ENCODE measurements at places on chromosomes 11 and 22. TPM values are rescaled to one million over a fixed set of nuclear protein-coding genes. Genes with fewer than 3 reads are reported as not detected.

TEX12 gene
- not detected for total RNA-seq

DNA sequence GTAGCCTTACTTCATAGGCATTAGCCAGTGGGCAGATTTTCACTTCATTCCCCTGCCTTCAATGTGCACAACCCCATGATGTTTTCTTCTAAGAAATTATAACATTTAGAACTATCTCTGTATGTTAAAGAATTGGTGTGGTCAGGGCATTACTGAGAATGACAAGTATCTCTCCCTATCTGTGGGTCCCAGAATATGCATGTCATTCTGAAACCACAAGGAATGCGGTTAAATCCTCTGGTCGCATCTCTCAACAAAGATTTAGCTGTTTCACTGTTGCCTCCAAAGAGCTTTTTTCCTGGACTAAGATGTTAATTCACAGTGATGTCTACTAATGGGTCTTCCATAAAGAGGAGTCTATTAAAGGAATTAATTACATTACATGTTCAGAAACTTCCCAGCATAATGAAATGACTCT is 62.7 kb downstream of the LIF start:
- DNase-seq, result no peak

SPON1 gene
- total RNA-seq, result 4.5 TPM

GRCh38 chr22:45290410-45290936 is 5.7 kb downstream of the UPK3A start:
- DNase-seq, result no peak

CREB3L1 gene
- total RNA-seq, result 15.5 TPM

DNA sequence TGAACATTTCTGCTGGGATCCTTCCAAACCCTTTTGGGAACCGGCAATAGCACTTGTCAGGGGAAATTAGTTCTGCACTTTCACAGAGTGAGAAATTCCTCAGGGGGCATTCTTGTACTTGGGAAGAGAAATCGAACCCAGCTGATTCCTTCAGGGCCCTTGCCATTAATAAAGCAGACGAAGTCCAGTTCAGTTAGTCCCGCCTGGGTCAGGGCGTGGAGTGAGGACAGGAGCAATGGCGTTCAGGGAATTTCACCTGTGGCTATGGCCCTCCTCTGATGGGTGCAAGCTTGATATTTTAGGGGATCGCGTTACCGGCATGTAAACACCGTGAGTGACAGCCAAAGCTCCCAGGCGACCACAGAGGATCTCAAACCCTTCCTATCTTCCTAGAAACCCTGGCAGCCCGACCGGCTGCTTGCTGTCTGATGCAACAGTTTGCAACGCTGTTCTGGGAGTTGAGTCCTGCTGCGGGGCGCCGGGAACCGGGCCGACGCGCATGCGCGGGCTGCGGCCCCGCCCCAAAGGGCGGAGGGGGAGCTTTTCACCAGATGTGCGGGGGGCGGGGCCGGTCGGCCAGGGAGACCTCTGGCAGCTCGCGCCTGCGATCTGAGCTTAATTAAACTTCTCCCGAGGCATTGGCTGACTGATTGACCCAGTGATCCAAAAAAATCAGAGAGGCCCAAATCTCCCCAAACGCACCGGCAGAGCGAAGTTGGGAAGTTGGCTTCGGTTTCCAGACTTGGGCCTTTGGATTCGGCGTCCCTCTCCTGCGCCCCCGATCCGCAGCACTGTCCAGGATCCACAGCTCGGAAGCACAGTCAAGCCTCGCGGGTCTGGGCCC is 34.3 kb upstream of the CREB3L1 start:
- peak; percentile 94 for DNase-seq

GRCh38 chr11:79081471-79082031 is 359.3 kb downstream of the TENM4 start:
- no peak for DNase-seq

DNA sequence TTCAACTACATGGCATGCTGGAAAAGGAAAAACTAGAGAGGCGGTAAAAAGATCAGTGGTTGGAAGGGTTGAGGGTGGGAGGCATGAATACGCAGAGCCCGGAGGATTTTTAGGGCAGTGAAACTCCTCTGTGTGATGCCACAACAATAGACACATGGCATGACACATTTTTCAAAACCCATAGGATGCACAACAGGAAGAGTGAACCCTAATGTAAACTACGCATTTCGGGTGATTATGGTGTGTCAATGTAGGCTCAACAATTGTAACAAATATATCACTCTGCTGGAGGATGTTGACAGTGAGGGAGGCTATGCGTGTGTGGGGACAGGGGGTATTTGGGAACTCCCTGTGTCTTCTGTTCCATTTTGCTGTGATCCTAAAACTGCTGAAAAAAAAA is 15.7 kb upstream of the FAM83F start:
- no peak for DNase-seq

DNA sequence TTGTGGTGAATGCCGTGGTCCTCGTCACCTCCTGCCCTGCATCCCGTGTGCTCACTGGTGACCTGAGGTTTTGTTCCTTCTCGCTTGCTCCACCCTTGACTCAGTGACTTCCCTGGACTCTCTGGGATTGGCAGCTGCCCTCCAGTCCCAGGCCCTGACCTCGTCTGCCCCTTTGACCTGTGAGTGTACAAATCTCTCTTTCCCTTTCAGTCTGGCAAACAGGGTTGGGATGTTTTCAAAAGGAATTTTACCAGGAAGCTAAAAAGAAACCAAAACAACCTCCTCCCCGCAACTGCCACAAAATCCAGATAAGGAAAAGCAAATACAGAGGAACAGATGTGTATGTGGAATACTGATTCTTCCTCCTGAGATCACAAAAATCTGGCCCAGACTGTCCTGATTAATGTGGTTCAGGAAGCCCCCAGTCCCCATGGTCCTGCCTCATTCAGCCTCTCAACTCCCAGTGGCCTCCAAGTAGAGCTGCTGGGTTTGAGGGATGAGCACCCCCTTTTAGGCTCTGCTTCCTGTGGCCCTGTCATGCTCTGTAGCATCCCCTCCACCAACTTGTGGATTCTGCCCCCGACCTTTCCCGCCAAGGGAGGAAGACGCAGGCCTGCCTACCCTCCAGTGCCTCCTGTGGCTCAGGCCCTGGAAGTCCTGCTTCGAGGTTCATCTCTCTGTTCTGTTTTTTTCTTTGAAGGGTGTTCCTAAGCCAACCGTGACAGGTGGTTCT is 15.2 kb downstream of the ROBO4 start:
- no peak for DNase-seq

MMP27 gene
- not detected for total RNA-seq

GRCh38 chr11:112388496-112388895 is 127.8 kb upstream of the PLET1 start:
- no peak for DNase-seq

BUD13 gene
- total RNA-seq, result 7.5 TPM

DNA sequence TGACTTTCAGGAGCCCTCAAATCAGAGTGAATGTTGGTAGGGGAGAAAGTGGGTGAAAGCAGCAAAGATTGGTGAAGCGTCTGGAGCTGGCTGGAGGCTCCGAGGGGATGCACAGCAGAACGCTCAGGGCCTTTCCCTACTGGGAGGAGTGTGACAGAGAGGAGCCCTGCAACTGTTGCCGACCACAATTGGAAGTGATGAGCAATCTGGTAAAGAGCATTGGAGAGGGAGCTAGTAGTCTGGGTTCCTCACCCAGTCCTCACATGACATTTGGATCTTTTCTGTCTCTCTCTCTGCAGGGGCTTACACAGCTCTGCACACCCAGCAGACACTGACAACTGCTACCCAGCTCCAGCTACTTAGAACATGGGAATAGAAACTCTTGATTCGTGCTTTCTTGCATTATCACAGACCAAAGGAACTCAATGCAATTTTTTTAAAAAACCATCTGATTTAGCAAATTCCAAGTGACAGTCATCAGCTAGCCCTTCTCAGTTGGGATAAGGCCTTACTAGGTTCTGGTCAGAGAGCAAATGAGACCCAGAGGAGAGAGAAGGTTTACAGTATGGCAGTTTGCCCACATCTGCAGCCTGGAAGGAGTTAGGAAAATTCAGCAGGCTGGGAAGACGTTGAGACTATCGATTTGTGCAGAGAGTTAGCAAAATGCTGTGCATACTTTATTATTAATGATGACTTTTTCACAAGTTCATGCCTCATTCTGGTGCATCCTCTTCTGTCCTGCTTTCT is 278.0 kb upstream of the PLET1 start:
- no peak for DNase-seq

DNA sequence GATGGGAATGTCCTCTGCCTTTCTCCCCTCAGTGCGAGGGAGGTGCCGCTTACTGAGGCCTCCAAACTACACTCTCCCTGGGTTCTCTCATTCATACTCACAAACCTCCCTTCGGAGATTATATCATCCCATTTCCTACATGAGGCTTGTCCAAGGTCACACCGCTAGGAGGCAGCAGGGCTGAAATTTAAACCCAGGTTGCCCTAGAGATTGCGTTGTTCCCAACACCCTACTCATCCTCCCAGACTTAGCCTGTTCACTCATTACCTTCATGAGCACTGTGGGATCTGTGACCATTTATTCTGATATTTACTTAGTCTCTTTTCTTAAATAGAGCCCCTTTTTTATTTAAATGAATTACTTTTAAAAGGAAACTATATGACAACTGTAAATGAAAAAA is 31.1 kb downstream of the SDHAF2 start:
- no peak for DNase-seq

DNA sequence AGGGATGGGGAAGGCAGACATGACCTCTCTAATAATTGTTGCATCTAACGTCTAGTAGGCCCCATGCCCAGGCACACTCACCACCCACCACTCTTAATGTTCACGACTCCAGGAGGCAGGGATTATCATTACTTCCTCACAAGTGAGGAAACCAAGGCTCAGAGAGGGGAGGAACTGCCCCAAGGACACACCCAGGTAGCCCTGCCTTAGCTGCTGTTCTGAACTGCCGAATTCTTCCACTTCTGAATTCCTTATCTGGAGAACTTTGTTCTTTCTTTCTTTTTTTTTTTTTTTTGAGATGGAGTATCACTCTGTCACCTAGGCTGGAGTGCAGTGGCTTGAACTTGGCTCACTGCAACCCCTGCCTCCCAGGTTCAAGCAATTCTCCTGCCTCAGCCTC is 16.7 kb downstream of the SLCO2B1 start:
- no peak for DNase-seq

DNA sequence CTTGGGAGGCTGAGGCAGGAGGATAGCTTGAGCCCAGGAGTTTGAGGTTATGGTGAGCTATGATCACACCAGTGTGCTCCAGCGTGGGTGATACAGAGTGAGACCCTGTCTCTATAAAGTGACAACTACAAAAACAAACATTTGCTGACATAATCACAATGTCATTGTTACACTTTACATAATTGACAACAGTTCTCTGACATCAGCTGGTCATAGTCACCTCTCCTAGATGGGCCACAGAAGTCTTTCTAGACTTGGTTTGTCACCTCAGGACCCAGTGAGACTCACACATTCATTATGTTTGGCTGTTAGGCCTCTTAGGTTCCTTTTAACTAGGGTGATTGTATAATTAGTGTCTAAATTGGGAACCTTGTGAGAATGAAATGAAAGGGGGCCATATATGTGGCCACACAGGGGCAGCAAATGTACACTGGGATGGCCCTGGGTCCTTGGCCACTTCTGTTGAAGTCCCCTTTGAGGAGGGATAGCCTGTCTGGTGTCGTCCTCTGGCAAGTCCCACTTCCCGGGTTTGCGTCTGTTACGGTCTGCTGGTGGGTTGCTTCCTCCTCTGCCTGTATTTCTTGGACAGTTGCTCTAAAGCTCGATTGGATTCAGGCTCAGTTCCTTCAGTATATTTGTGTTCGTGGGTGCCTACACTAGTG is 5.8 kb upstream of the PPIL2 start:
- no peak for DNase-seq

DNA sequence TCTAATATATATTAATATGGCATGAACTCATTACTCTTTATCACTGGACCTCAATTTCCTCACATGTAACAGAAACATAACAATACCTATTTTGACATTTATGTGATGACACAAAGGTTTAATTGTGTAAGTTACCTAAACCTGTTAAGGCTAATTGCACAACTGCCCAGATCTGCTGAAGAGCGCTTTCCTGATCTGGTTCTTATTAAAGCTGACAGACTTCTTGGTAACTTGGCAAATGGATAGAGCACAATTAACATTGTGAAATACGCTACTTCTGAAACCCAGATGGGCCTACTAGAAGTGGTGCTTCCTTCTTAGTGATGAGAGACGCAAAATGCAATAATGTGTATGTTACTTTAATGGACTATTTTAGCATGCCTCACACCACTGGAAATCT is 1767.2 kb upstream of the RAG2 start:
- no peak for DNase-seq

DNA sequence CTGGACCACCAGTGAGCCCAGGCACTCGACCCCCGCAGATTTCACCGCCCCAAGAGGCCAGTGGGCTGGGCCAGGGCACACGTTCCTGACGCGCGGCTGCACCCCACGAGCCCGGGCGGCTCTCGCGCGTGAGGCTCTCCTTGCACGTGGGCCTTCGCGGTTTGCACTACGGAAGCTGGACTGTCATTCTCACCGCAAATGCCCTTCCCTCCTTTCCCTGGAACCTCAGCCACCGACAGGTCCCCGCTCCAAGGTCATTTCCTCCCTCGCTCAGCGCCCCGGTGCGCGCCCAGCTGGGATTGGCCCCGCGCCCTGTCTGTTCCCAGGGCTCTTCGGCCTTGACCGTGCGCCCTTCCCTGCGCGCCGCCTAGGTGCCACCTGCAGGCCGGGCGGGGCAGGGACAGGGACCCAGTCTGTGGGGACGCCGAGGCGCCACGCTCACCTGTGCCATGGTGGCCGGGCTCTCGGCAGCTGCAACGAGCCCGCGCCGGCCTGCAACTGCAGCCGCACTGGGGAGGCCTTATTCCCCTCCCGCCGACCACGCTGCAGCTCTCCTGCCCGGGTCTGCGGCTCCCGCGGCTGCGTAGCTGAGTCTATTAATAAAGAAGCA is 2.1 kb upstream of the CPT1A start:
- peak; percentile 89 for DNase-seq

- DNase-seq, result no peak
These were observed 101.9 kb downstream of the GGTLC2 start for GRCh38 chr22:22746061-22746962.

POU2F3 gene
- not detected for total RNA-seq

DNA sequence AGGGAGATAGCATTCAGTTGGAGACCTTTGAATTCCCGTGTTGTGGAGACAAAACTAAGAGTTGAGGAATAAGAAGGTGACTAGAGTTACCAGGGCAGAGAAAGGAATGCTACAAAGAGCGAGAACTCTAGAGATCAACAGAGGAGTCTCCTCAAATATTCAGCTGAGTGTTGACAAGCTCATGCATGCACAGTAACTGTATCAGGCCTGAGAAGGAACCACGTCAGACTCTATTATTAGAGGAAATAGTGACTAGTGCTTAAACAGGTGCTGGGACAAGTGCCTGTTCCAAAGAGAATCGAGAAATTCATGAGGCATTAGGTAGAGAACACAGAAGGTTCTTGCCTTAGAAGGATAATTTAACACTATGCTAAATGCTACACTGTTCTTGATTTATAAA is 333.8 kb upstream of the CHORDC1 start:
- no peak for DNase-seq

DNA sequence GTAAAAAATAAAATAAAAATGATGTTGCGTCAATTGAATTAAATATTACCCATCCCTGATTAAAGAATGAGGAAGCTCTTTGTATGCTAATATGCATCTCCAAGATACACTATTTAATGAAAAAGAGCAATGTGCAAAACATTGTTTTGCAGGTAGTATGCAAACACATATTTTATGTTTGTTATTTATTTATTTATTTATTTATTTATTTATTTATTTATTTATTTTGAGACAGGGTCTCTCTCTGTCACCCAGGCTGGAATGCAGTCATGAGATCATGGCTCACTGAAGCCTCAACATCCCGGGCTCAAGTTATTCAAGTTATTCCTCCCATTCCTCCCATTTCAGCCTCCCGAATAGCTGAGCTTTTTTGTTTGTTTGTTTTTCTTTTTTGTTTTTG is 7.2 kb upstream of the CHST1 start:
- no peak for DNase-seq

All from heart left ventricle (tissue), 16 donors.